ENCODE measurements at places on chromosomes 2 and 18.

DNA sequence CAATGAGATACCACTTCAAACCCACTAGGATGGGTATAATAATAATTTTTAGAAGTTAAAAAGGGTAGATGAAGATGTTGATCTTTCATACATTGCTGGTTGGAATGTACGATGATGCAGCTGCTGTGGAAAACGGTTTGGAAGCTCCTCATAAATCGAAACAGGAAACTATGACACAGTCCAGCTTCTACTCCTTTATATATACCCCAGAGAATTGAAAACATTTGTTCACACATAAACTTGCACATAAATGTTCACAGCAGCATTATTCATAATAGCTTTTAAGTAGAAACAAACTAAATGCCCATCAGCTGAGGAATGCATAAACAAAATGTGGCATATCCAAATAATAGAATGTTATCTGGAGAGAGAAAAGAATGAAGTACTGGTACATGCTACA is 95.0 kb downstream of the STRADB start:
- no peak for DNase-seq

DNA sequence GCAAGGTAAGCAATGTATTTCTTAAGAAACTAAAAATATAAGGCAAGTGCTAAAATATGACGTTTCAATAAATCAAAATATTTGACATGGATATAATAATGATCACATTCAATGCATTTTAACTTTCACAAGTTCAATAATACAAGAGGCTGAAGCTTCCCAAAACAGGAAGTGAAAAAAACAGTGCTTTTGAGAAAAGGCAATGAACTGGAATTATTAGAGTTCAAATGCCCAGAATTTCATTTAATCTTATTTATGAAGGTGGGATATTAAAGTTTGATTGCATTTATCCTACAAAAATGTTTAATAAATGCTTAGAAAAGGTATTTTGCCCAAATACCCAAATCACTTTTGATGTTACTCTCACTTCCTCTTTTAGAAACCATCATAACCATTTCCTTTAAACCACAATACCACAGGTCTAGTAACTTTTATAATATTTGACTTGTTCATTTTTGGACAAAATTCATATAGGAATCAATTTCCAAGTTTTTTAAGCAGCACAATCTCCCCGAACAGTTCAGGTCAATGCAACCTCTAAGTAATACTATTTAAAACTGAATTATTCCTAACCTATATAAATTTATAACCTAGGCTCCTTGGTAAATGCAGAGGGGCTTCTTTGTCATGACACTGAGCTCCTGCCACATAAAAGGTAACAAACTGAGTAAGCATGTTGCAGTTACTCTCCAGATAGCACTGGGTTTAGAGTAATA is 2.1 kb downstream of the NCKAP1 start:
- no peak for DNase-seq

DNA sequence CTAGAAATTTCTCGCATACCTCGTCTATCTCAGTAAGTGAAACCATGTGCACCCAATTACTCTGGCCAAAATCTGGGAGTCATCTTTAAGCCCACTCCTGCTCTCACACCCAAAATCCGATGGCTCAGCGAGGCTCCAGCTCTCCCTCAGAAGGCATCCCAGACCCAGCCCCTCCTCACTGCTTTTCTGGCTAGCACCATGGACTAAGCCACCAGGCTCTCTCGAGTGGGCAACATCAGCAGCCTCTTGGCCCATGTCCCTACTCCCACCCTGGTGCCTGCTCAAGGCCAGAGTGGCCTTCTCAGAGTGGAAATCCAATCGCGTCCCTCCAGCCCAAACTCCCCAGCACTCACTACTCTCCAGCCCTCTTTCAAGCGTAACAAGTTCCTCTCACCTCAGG is 27.2 kb downstream of the TNS1 start:
- DNase-seq = no peak

DNA sequence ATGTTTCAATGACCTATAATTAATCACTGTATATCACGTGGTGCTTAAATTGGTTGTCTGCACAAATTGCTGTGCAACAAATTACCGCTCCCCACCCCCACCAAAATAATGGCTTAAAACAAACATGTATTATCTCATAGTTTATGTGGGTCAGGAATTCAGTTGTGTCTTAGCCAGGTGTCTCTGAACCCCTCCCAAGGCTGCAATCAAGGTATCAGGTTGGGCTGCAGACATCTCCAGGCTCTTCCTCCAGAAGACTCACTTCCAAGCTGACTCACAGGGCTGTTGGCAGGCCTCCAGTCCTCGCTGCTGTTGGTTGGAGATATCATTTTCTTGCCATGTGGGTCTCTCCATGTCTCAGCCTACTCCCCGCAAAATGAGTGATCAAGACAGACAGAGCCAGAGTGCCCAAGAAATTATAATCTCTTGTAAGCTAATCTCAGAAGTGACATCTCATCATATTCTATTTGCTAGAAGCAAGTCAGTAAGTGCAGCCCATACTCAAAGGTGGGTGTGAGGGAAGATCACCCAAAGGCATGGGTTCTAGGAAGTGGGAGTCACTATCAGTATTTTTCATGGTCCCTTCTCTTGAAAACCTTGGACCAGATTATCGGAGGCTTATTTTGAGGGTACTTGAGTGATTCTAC is 38.4 kb downstream of the SPC25 start:
- DNase-seq = no peak

DNA sequence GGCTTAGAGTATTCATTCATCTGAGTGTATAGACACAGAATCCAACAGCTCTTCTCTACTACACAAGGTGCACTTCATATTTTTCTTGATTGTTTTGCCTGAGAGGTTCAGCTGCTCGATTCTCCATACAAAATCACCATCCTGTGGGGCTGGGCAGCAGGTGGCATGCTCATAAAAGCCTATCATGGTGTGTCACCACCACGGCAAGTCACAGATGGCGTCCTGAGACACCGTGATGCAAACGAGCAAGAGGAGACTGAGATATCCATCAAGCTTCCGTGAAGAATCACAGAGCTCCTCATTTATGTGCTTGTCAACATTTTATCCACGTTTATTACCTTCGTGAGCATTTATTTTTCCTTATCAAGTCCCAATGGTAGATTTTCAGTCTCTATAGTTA is 22.4 kb upstream of the NRP2 start:
- DNase-seq = no peak

- DNase-seq = no peak
Measured at GRCh38 chr18:46622999-46623398, 34.0 kb downstream of the LOXHD1 start.

GRCh38 chr2:240213476-240214421 is 73.3 kb upstream of the OTOS start:
- DNase-seq = no peak

DNA sequence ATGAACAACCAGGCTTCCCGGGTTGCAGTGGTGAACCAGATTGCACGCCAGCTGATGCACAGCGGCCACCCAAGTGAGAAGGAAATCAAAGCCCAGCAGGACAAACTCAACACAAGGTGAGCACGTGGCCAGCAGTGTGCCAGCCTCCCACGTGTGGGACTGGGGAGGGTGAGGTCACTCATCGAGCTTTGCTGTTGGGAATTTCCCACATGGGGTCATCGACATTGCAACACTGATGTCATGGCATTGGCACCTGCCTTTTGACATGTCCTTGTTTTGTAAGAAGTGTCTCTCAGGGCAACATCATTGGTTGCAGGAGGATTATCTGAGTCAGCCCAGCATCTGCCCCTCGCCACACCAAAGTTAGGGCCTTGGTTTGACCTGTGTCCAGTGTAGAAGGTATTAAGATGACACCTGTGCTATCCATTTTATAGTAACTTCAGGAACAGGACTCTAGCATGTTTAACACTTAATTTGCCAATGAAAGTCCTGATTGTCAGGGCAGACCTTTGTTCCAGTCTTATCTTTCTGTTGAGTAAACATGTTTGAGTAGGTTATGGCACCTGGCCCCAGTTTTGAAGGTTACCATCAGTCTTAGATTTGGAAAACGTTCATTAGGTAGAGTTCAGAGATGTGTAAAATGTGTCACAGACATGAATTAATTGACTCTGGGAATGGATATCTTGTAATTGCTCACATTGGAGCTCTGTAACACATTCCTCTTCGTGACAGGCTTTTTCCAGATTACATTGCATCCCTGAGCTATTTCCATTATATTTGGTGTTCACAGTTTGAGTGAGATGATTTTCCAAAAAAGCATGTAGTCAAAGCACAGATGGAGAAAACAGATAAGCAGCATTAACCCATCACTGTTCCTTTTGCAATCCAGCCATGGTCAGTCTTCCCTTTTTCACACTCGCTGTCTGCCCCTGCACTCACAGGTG is 93.3 kb upstream of the EML6 start:
- no peak for DNase-seq

DNA sequence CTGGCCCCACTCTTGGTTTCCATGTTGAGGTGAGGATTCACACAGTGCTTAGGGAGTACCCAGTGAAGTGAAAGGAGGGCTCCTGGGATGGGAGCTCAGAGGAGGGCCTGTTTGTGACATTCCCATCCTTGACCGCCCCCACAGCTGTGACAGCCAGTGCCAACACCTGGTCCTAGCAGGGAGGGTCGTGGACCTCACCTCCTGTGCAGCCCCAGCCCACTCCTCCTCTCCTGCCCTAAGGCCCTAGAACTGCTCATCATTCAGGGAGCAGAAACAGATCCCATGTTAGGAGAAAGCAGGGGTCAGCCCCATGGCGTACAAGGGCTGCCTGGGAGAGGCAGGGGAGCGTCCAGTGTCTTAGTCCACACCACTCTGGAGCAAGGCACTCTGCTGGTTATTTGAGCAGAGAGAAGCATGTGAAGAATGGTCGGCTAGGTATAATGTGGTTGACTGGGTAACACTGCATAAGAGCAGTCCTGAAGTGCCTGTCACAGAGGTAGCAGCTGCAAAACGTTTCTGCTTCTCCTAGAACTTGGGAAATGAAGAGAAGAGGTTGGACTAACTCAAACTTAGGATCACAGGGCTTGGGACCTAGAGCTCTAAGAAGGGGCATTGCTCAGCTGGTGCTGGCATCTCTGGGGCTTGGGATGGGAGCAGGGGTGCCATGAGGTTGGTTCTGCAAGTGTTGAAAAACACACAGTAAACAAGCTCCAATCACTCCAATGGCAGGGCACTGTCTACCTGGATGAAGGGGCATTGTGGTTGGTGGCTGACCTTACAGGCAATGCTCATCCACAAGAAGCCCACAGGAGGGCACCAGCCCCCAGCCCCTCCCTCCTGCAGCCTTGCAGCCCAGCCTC is 55.6 kb downstream of the FAM168B start:
- no peak for DNase-seq

GRCh38 chr2:215032153-215032552 is 106.3 kb downstream of the ABCA12 start:
- no peak for DNase-seq

DNA sequence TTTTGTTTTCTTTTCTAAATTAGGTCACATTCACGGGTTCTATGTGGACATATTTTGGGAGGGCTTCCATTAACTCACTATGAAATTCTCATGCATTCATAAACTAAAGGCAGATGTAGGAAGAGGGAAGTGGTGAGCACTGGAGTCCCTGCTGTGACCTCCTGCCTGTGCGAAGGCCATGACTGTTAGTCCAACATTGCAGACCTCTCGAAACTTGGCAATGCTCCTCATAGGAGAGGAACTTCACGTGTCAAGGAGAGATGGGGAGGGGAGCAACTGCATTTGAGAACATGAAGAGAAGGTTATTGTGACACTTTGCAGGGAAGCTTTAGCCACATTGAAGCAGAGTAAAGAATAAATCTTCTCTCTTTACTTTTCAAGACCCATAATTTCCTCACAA is 126.4 kb upstream of the HNMT start:
- DNase-seq = no peak

- DNase-seq = no peak
Measured at GRCh38 chr18:25278394-25278793, 73.6 kb downstream of the ZNF521 start.
